Fibroblast of skin of right quadriceps (primary cell): ENCODE measurements at places on chromosomes 11 and 22.
A peak's percentile ranks its signal among the peaks of the same experiment; 100 is the strongest.

- DNase-seq, result no peak
Measured at GRCh38 chr11:34235189-34235588, 122.6 kb downstream of the ABTB2 start.

DNA sequence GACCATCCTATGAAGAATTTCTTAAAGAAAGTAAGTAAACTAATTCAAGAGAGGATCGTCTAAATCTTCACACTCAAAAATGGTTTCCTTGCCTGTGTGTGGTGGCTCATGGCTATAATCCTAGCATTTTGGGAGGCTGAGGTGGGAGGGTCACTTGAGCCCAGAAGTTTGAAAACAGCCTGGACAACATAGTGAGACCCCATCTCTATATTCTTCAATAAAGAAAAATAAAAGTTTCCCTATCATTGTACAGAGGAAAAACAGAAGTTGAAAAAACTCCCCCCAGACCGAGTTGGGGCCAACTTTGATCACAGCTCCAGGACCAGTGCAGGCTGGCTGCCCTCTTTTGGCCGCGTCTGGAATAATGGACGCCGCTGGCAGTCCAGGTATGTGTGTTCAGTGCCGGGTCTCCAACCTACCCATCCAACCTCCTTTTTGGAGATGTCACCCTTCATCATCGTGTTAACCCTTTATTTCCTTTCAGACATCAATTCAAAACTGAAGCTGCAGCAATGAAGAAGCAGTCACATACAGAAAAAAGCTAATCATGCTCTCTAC is 3.0 kb downstream of the RPS25 start:
- DNase-seq, result no peak

- peak; percentile 39 for DNase-seq
Measured at GRCh38 chr11:43825217-43825816, 55.3 kb upstream of the ALKBH3 start.

- no peak for DNase-seq
Measured at GRCh38 chr11:75431533-75432525, 1.2 kb downstream of the KLHL35 start.

DNA sequence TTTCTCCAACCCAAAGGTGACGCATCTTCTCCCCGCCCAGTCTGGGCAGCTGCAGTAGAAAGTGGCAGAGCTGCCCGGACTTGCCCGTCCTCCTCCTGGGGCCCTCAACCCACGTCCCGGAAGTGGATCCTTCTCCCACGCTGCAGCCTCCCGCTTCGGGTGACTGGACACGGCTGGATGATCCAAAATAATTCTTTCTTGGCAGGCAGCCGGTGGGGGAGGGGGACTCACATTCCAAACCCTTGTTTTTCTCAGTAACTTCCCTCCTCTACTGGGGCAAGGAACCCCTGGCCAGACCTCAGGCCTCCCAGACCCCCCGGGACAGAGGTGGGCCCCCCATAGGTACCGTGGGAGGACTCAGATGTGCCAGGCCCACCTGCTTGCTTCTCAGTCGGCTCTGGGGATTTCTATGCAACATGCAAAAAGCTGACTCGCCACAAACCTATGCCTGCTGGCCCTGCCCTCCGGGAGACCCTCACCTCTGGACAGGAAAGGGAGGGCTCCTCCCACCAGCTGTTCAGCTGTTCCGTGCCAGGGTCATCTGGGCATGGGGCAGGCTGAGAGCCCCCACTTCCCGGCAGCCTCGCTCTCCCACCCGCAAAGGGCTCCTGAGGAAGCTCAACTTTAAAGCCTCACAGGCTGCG is 1.4 kb downstream of the PLXNB2 start:
- peak; percentile 92 for DNase-seq

DNA sequence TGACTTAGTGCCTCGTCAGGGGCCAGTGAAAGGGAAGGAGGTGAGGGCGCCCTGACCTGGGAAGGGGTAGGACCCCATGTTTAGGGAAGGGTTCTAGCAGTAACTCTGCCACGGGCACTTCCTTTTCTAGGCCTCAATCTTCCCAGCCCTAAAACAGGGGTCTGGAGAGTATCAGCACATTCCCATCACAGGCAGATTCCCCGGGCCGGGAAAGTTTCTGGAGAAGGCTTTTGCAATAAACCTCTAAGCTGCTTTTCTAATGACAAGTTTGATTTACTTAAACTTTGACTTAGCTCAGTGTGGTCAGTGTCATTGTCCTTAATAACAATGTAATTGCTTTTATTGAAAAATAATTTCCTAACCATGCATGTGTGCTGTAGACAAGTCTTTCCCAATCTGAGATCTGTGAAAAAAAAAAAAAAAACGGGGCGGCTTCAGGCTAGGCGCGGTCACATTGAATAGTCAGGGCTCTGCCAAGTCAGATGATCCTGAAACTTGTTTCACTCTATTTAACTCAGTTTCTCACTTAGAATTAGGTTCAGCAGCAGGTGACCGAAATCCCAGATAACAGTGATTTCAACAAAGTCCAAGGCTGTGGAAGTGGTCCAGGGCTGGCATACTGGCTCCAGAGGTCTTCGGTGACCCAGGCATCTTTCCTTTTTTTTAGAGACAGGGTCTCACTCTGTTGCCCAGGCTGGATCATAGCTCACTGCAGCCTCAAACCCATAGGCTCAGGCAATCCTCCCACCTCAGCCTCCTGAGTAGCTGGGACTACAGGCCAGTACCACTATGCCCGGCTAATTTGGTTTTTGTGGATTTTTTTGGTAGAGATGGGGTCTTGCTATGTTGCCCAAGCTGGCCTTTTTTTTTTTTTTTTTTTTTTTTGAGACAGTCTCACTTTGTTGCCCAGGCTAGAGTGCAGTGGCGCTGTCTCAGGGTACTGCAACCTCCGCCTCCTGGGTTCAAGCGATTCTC is 19.5 kb upstream of the TAB1 start:
- DNase-seq, result no peak

DNA sequence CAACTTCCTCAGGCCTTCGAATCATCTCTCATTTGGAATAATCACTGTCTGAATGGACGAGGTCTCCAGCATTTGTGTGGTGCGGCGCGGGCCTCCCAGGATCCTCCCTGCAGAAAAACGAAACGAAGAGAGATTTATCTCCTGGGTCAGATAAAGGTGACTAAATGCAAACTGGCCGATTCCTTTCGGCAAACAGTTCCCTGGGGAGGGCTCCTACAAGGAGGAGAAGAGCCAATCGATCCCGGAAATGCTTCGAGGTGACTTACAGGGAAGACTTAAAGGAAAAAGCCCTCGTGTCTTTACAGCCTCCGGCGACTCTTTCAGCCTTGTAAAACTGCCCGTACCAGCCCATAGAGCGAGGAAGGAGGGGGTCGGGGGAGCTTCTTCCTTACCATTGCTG is 126.5 kb downstream of the MIAT start:
- no peak for DNase-seq

- no peak for DNase-seq
Measured at GRCh38 chr22:49925525-49926128, 7.2 kb downstream of the CRELD2 start.

DNA sequence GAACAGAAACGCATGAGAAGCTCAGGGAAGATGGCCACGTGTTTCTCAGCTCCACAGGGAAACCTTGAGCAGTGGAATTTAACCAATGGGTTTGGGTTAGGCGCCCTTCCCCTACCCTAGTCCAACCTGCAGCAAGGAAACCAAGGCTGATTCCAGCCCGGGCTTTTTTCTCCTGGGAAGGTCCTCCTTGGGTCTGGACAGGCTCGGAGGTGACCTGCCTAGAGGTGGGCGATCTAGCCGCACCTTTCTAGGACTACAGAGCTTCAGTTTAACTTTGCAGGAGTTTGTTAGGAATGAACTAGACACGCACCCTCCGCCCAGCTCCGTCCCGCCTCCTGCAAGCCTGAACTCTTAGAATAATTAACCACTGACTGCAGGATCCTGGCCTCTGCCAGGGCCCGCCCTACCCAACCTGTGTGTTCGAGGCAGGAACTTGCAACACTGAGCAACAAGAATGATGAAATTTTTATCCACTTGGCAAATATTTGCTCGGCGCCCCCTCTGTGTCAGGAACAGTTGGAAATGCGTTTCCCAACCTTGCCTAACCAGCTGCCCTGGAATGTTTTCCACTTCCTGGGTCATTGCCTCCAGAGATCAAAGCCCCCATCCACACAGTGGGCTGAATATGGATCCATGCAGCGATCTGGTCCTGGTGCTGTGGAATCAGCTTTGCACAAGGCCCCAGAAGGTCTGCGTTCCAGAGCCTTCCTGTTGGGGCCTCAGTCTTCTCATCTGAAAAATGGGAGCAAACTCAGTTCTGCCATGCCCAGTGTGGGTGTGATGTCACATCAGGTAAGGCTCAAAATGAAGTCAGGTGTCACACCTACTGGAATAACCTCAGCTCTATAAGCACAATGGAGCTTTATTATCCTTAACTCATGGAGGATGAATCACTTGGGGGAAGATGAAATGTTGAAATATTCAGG is 13.3 kb downstream of the MPST start:
- DNase-seq, result peak; percentile 80

GRCh38 chr11:134015556-134015955 is 53.3 kb upstream of the JAM3 start:
- no peak for DNase-seq

- DNase-seq, result no peak
Measured at GRCh38 chr22:16824716-16825687, at the start of gene XKR3. Gene XKR3 (minus strand): TSS chr22:16825411. CDS start chr22:16808073, 17,338 bp downstream.

DNA sequence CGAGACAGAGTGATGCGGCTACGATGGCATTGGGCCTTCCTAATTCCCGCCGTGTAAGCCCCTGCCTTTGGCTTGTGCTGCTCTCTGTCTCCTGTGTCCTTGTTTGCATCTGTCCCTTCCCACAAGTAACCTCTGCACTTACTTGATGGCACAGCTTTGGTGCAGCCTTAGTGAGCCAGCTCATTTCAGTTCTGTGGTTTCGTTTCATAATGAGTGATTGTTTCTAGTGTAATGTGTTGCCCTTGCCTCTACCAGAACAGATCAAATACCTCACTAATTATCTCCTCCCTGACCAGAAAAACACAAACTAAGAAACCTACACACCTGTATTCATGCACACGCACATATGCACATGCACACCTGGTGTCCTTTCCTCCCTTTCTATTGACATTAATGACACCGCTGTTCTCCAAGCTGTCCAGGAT is 58.8 kb downstream of the GRK3 start:
- DNase-seq, result no peak

DNA sequence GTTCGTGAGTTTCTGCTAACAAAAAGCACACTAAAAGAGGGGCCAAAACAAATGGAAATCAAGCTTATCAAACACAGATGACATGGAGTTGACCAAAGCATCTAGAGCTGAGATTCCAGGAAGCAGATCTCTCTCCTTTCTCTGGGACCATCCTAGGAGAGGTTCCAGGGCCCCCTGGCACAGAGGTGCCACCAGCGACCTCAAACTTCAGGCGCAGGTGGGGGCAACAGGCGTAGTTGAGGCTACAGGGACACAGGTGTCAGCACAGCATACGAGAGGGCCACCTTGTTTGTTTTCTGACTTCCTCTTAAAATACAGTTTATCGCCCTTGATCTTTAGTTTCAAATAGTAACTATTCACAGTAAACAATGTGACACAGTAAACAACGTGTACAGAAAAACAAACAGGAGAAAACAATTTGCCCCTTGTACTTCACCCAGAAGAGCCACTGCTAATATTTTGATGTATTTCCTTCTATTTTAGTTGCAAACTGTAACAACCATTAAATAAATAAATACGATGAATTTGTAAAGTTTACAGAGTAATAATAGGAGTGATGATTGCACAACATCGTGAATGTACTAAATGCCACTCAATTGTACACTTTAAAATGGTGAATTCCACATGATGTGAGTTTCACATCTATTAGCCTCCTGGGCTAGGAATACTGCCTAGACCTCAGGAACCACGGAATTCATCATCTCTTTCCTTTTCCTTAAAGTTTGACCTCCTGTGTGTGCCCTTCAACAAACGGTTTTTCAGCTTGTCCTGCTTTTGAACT is 52.2 kb downstream of the IGLL5 start:
- DNase-seq, result no peak

GRCh38 chr22:24161485-24161884 is 19.8 kb upstream of the SUSD2 start:
- DNase-seq, result no peak

DNA sequence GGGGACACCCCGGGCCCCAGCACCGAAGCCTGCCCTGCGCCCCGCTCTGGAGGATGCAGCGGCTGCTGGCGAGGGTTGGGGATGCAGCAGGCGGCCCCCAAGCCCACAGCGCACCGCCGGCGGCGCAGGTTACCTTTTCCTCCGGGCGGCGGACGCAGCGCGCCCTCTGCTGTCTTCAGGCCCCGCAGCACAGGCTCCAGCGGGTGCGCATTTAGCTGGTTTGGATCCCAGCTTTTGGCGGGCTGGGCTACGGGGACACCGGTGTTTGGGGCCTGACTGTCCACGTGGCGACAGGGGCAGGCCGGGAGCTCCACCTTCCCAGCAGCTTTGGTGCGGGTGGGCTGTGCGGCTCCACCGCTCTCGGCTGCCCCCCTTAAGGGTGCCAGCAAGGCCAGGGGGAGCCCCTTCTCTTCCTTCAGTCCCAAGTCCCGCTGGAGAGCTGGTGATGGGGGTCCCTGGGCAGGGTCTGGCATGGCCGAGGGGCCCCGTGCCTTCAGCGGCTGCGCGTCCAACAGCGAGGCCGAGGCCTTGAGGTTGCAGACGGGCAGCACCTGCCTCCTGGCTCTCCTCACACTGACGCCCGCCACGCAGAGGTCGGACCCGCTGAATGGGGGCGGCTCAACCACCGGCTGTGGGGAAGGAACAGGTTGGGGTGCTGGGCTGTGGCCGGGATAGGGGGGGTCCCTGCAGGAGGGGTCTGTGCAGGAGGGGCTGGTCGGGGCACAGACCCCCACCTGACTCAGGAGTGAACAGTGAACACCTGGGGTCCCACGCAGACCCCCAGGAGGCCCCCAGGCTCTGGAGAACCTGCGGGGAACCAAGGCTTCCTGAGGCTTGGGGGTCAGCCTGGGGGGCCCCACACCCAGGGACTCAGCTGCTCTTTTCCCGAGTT is 18.0 kb upstream of the IL17REL start:
- DNase-seq, result peak; percentile 48

- DNase-seq, result no peak
Measured at GRCh38 chr11:46105926-46106325, 15.3 kb downstream of the PHF21A start.

GRCh38 chr11:1467270-1467669 is 19.3 kb downstream of the MOB2 start:
- no peak for DNase-seq

GRCh38 chr11:128789497-128790150 is 77.5 kb downstream of the KCNJ1 start:
- DNase-seq, result peak; percentile 27

DNA sequence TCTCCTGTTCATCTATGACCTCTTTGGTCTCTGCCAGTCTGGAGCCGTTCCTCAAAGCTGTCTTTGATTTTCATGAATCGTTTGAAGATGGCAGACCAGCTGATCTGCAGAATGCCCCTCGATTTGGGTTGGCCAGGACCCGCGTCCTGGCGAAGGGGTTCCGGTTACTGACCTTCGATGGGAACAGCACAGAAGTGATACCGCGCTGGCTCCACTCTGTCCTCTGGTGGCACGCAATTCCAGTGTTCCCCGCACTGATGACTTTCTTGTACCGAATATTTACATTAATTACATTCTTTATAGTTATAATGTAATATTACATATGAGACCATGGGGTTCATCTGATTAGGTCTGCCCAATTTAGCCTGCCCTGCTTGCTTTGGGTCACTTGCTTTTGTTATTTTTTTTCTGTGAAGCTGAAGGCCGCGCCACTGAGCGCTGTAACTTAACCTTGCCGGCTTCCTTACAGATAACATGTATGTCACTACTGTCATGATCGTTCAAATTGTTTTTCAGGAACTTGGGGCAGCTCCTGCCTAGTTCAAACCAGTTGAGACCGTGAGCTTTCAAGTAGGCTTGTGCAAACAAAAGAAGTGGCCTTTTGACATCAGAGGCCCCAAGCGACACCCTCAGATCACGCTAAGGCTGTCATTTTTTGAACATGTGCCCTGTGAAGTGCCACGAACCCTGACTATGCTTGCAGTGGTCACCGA is 4.1 kb upstream of the USP18 start:
- DNase-seq, result no peak
